ENCODE measurements at places on chromosomes 6 and 20.

DNA sequence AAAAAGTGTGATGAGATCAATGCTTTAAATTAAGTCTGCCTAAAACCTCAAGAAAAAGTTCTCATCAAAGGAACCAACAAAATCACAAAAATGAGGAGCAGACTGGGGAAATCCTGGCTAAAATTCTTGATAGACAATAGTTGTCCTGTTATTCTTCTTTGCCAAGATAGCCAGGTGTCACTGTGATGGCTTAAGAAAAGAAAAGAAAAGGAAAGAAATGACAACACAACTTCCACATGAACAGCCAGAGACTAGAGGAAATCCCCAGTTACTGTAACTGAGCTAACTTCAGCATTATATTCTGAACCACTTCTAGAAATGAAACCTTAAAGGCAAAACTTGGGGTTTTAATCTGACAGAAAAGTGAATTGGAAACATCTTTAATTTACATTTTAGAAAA, 129.6 kb downstream of the CD24 start:
- no peak for DNase-seq

DNA sequence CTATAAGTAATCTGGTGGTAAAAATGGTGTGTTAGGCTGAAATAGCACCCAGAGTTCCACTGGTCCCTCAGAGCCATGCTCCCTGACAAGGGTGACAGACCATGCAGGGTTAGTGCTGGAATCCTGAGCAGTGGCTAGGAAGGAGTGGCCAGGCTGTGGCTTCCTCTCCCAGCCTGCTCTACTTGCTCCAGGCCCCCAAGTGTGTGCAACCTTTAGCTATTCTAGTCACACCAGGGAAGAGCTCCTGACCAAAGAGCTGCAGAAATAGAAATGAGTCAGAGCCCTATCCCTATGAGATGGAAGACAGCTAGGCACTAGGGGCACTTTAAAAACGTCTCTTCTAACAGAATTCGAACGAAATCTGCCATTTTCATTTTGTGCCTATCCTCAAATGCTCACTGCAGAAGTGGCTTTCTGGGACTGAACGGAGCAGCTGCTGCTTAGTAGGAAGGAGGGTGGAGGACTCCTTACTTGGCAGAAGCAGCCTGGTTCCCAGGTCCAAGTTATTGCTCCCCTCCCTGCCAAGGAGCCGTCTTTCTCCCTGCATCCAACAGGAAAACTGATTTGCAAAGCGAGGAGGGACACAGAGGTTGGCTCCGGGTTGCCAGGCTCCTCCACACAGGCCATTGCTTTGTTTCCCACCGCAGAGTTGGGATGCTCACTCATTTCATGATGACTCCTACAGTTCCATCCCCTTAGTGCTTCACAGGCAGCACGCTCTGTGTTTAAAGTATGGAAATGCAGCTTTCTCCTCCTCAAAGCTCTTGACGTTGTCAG, 754.5 kb downstream of the C6orf118 start:
- DNase-seq = no peak

GRCh38 chr6:28003059-28003458, 46.0 kb downstream of the OR2B6 start:
- no peak for DNase-seq

DNA sequence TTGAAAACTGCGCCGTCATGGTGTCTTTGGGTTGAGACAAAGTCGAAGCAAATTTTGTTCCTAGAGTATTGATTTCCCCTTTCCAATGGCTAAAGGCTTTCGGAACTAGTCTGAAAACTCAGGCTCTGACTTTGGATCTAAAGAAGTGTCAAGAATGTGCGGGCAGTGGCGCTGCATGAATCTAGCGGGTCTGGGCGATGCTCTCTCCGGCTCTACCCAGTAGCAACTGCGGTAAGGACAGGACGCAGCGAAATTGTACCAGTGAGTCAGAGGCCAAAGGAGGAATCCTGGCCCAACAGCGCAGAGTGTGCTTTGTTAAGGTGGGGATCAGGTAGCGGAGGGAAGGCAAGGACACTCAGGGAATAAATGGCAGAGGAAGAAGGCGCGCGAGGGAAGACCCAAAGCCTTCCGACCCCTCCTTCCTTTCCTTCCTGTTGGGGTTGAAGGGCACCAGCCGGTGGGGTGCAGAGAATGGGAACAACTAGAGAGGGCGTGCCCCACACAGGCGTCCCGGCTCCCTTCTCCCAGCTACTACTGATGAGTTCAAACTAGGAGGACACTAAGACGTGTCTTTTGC, 32.1 kb downstream of the HLA-F start:
- DNase-seq = no peak

DNA sequence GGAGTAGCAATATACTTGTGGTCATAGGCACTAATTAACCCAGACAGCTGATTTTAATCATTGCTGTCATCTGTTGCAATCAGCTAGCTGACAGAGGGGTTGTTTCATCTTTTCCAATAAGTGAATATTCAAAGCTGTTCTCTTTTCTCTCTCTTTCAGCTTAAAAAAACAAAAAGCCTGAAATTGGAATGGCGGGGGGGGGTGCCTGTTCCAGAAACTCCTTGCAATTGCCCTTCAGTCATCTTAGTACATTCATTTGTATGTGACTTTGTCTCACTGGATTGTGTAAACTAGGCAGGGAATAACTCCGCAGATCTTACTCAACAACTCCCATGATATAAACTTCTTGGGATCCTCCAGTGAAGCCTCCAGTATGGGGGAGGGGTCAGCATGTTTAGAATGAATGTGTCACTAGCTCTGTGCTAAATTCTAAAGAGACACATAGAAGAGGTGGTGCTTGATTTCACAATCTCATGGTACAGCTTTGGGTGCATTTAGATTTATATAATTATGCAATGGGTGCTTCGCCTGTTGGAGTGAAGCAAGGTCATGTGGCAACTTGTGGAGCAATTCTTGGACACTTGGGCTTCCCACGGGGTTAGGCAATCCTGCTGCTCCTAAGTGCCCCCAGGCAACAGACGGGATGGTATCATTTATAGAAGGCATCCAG, 40.1 kb downstream of the SLC24A3 start:
- no peak for DNase-seq

- DNase-seq = no peak
Observed at GRCh38 chr6:28633445-28634215, 107.9 kb downstream of the GPX5 start.

DNA sequence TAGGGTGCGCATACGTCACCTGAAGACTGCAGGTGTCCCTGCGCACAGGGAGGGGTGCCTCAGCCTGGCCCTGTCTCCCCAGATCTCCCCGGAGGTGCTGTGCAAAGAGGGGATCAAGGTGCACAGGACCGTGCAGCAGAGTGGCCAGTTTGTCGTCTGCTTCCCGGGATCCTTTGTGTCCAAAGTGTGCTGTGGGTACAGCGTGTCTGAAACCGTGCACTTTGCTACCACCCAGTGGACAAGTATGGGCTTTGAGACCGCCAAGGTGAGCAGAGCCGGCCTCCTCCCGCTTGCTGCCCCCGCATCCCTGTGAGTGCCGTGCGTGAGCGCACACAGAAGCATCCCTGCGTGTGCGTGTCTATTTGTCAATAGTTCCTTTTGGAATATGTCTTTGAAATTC, 150.7 kb downstream of the DTNBP1 start:
- DNase-seq = no peak

- DNase-seq = no peak
Observed at GRCh38 chr6:44286747-44287146, 16.5 kb downstream of the TMEM151B start.

GRCh38 chr6:141675957-141676356, 456.8 kb upstream of the GJE1 start:
- DNase-seq = no peak

DNA sequence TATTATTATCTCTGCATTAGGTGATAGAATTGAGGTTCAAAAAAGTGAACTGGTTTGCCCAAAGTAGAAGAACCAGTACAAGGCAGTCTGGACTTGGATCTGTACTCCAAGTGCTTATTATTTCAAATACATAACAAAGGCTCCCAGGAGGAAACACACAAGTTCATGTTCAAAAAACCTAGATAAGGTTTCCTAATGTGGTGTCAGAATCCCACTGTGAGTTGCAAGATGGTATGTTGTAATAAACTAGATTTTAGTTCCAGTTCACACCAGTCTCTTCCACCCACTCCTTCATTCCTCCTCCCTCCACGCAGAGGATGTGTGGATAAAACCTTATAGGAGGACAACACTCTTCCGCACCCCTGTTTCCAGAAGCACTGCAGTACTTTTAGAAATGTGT, 42.8 kb downstream of the KIAA0319 start:
- DNase-seq = no peak

- peak; percentile 66 for DNase-seq
Observed at GRCh38 chr6:42104095-42104803, 38.2 kb downstream of the C6orf132 start.

GRCh38 chr6:83221889-83222479, 28.8 kb downstream of the RWDD2A start:
- peak; percentile 8 for DNase-seq

- DNase-seq = no peak
Observed at GRCh38 chr6:3297909-3298308, 39.2 kb downstream of the PSMG4 start.

All from CD4-positive, alpha-beta T cell treated with Interleukin-6 at 100 ng/mL for 8 hours (primary cell).